ENCODE measurements at places on chromosomes 3 and 15.

DNA sequence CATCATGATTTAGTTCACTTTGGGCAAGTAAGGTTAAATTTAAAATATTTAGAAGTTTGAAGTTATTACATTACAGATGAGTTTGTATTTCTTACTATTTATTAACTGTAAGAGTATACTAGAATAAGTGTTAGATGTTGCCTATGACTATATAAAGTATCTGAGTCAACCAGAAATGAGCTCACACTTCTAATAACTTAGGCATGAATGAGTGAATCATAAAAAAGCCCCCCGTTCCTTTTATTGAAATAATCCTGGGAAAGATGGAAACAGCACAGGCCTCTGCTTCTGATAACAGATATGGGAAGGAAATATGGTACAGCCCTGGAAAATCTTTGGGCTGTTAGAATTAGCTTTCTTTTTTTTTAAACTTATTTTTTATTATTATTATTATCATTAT is 66.6 kb upstream of the TGFBR2 start:
- DNase-seq: peak; percentile 73

DNA sequence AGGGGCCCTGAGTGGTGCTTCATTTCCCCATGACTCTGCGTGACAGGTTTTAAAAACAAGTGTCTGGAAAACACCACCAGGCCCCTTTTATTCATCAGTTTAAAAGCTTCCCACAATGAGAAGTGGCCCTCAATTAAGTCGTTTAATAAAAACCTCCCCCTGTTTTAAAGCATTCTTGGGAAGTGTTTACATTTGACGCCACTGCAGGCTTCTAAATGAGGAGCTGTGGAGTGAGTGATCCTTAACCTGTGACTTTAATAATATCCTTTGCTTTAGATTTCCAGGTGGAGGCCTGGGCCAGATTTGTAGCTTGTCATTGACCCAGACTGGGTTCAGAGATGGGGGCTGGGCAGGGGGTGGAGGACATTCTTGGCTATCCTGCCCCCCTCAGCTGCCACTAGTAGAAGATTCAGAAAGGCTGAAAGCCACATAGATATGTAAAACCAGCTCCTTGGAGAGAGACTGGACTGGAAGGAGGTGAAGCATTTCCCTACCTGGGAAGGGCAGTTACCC is 11.3 kb downstream of the CGNL1 start:
- no peak for DNase-seq

GRCh38 chr3:43061101-43061895 is 44.6 kb downstream of the POMGNT2 start:
- DNase-seq: no peak

DNA sequence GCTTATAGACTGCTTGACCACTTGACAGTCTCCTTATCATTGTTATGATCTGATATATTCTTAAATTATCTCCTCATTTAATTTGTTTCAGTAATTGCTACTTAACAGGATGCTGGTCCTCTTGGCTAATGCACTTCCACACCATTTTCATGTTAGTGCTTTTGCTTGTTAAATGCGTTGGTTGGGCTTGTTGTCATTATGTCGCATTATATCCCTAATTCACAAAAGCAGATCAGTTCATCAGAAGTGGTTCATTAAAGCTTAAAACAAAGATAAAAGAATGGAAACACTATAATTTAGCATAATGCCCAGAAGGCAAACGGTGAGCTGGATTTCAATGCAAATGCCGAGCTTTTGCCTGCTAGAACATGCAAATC is 17.1 kb upstream of the EHHADH start:
- DNase-seq: no peak

DNA sequence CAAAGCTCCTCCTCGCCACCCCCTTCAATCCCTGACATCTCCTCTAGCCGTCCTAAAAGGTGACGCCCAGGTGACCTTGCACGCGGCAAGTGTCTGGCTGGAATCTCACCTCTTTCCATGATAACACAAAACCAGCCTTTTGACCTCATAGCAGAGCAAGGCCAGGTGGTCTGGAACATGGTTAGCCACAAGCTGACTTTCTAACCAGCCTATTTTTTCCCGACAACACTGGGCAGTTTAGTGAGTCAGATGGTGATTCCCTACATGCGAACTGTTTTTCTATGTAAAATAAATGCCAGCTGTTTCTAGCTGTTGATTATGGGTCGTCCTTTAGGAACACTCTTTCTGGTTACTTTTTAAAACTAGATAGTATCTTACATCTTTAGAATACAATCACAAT is 243.0 kb downstream of the CD47 start:
- DNase-seq: no peak

DNA sequence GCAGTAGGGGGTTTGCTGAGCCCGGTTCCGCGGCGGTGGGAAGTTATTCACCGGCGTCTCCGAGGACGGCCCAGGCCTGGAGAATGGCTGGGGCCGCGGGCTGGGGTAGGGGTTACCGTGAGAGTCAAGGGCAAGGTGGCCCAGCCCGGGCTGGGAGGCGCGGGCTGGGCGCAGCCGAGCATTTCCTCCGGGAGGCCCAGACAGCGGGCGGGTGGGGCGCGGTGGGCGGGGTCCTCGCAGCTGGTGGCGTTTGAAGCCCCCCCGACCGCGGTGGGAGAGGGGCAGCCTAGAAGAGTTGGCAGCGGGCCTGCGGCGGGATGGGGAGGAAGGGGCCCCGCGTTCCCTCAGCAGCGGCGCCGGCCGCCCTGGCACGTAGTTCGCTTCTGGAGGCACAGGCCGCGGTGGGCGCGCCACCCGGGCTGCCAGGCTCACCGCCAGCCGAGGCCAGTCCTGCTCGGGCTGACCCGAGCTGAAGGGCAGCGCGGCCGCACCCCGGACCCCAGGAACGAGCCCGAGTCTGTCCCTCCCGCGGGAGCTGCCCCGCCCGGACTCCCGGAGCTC is 960 bp upstream of the KLF13 start:
- DNase-seq: peak; percentile 57

DNA sequence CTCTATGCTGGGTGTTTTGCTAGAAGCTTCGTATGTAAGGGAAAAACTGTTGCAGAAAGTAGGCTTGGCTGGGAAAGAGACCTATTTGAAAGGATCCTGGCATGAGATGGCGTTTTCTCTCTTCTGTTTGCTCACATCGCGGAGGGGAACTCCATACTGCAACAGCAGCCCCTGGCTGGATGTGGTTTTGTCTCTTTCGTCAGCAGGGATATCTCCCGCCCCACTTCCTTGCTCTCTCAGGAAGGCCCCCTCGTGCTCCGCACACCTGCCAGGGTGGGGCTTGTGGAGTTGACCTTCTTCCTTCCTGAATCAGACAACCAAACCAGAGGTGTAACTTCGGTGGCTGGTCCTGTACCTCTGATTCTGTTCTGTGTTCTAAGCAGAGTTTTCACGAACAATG is 26.4 kb upstream of the MYZAP start:
- DNase-seq: no peak

DNA sequence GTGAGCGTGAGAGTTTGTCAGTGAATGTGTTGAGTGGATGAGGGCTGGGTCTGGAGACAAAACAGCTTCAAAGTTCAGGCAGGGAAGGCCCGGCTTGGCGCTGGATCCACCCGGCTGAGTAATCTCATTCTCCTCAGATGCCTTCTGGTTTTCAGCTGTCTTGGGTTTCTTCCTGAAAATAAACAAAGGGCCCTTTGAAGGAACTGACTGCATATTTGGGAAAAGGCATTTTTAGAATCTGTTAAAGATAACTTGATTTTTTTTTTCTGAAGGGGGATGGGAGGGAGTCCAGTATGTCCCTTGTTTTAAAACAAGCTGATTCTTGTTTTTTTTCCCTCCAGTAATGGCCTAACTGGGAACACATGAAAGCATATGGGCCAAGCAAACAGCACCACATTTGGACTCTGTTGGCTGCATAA is 86.4 kb downstream of the TIGIT start:
- DNase-seq: peak; percentile 78

DNA sequence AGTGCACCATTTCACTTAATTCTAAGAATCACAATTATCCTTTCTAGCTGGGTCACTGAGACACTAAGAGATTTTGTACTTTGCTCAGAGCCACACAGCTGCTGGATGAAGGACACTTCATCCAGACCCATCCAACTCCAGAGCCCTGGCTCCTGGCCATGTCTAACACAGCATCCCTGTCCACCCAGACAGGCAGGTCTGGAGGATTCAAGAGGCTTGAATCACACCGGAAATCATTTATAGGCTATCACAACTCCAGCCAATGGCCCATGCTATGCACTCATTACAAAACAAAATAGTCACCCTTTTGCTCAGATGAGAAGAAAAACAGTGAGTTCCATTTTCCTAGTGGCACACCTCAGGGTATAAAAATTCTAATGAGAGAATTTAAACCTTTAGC is 198.2 kb upstream of the LMCD1 start:
- DNase-seq: peak; percentile 8

GRCh38 chr15:76991048-76991447 is 3.9 kb upstream of the PSTPIP1 start:
- DNase-seq: no peak

DNA sequence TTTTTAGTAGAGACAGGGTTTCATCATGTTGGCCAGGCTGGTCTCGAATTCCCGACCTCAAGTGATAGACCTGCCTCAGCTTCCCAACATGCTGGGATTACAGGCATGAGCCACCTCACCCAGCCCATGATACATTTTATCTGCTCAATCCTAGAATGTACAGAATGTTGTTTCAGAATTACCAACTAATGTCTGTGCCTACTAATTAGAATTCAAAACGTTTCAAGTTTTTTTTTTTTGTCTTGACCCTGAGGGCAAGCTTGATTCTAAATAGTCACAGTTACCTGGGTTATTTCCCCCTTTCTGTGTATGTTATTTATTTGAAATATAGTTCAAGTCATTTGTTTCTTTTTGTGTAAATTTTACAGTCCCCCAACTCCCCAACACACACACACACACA is 5.3 kb upstream of the KIF23 start:
- no peak for DNase-seq

GRCh38 chr3:46943237-46944187 is 33.0 kb downstream of the CCDC12 start:
- no peak for DNase-seq

DNA sequence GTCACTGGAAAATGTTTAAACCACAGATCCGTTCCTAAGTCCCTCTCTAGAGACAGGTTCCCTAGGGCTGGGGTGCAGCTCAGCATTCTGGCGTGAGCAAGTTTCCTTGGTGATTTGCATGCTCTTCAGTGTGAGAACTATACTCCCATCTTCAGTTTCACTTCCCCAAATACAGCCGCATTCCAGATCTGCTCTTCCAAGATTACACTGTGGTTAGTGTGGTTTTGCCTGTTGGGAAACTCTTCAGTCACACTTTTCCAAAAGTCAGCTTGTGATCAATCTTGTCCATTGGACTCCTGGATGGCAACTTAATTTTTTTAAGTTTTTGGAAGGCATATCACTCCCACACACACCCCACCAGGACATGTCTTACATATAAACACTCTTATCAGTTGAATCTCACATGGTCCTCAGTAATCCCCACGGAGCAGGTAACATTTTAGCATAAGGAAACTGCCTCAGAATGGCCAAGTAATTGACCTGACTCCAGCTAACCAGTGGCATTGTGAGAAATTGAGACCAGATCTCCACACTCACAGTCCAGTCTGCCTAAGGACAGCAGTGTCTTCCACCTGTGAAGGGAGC is 33.5 kb upstream of the PTPN23 start:
- peak; percentile 80 for DNase-seq

DNA sequence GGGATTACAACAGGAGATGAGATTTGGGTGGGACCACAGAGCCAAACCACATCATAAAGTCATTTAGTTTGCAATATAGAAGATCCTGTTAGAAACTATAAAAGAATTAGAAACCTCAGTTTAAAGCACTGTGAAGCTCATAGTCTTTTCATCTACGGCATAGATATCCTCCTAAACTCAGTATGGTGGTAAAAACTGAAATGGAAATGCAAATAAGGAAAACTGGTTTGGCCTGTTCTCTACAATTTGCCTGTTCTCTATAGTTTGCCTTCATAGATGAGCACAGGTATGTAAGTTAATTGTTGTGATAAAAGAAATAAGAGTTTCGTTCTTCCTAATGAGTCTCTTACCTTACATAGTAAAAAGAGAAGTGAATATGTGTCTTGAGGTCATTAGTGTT is 331.6 kb upstream of the ARL6 start:
- DNase-seq: no peak

DNA sequence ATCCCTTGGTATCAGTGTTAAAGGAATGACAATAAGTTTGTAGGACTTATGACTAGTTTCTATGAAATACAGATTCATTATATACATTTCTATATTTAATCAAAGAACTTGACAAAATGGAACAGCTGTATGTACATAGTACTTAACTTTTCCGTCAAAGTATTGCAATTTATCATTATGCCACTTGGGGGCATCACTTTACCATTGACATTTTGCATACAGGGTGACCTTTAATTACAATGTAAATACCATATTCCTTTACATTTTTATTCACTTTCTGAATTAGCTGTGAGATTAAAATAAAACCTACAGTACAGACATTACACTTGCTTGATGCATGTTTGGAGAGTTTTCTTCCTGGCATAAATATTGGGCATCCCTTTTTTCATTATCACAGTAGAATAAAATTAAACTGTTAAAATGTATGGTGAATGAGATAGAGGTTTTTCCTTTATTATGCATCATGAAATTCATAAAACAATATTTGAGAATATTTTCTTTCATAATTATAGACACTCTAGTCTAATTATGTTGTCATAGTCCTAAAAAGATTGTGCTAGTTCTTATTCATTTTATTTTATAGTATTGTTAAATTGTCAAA is 6.9 kb downstream of the NEK11 start:
- DNase-seq: peak; percentile 59

GRCh38 chr15:48472756-48473155 is 141.5 kb downstream of the DUT start:
- peak; percentile 54 for DNase-seq

DNA sequence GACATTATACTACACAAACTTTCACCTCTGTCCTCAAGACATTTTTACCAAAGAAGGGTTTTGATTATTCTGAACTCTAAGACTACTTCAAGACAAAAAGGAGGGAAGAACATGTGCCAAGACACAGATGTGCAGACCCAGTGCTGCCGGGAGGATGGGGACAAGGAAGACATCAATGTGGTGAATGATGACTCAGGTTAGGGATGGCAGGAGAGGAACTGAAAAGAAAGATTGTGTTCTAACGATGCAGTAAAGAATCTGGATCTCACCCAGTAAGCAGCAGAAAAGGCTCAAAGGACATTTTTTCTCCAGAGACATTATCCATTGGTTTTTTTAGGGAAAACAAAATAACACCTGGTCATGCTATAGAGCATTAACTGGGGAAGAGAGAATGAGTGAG is 449.9 kb upstream of the NR2F2 start:
- DNase-seq: peak; percentile 9

DNA sequence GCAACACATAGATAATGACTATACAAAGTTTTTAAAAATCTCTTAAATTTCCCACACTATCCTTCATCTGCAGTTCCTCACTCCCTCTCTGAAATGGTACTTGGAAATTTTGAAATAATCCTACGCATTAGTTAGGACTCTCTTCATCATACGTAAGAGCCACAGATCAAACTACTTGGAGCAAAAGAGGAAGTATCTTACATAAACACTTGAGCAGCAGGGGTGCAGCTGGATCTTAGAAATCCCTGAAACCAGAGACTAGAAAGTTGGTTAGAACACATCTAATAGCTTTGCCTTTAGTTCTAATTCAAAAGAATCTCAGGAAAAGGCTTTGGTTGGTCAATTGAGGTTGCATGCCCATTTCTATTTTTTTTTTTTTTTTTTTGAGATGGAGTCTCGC is 38.8 kb upstream of the ZNF445 start:
- DNase-seq: no peak

Data from fibroblast of skin of scalp (primary cell).